ENCODE measurements at places on chromosomes 1 and 21. TPM values are rescaled to one million over a fixed set of nuclear protein-coding genes. Genes with fewer than 3 reads are reported as not detected.

CLDN14 gene
- total RNA-seq, result not detected

DIO1 gene
- total RNA-seq, result not detected

KLHDC8A gene
- total RNA-seq, result 0.53 TPM

WNT3A gene
- not detected for total RNA-seq

CR1L gene
- not detected for total RNA-seq

SLFNL1 gene
- 0.09 TPM for total RNA-seq

SLC19A1 gene
- 23.1 TPM for total RNA-seq

TLR5 gene
- 0.13 TPM for total RNA-seq

CELA2A gene
- total RNA-seq, result 0.13 TPM

TFF3 gene
- total RNA-seq, result not detected
